Ovary (tissue), 10 donors: ENCODE measurements at places on chromosomes 5 and 9. TPM values are rescaled to one million over a fixed set of nuclear protein-coding genes. Genes with fewer than 3 reads are reported as not detected.

- H3K36me3 ChIP-seq: no peaks in the 10 kb centered on the region
- H3K27me3 ChIP-seq: no peaks in the 10 kb centered on the region
- H3K27ac ChIP-seq: no peak overlapping the region
- H3K4me1 ChIP-seq: no peaks in the 10 kb centered on the region
These were observed 135.4 kb downstream of the ISL1 start for GRCh38 chr5:51518607-51519006.

DNA sequence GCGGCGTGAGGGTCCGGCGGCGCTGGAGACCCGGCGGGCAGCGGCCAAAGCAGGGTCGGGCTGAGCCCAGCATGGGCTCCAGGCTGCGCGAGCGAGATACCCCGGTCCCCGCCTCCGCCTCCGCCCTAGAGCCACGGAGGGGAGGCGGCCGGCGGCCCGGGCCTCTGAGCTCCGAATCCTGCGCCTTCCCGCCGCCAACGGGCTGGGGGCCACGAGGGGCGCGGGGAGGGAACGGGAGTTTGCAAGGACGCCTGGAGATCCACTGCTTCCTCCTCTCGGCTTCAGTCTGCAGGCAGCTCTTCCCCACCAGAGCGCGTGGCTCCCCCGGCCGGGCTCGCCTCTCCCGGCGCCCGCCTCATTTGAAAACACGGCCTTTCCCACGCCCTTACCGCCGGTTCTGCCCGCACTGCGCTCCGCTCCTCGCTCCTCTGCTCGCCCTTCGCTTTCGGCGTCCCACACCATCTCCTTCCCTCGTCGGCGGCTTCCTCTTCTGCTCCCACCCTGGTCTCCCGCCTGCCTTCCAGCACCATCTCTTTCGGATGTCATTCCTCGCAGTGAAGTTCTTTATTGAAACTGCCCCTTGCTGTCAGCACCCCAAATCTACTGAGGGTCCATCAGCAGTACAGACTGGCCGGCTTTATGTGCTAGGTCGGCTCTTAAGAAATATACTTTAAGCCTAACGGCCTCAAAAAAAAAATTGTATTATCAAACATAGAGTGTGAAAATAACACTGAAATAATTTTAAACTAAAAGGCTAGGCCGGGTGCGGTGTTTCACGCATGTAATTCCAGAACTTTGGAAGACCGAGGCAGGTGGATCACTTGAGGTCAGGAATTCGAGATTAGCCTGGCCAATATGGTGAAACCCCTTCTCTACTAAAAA, 105.0 kb upstream of the FAM120A start:
- peak overlapping the region; percentile 38 for H3K4me3 ChIP-seq
- no peak for DNase-seq

- H3K4me1 ChIP-seq: no peaks in the 10 kb centered on the region
- H3K27me3 ChIP-seq: no peaks in the 10 kb centered on the region
- DNase-seq: no peak
These were observed 49.9 kb downstream of the GDNF start for GRCh38 chr5:37789991-37790390.

GRCh38 chr9:114400772-114401171, 13.0 kb upstream of the AKNA start:
- no peak overlapping the region for H3K4me3 ChIP-seq
- no peak overlapping the region for H3K27ac ChIP-seq
- no peaks in the 10 kb centered on the region for H3K27me3 ChIP-seq
- H3K4me1 ChIP-seq: peaks cover 8% of the 10 kb centered on the region

GRCh38 chr5:20486826-20487225, 498.8 kb upstream of the CDH18 start:
- H3K4me3 ChIP-seq: no peak overlapping the region
- H3K4me1 ChIP-seq: no peaks in the 10 kb centered on the region
- no peaks in the 10 kb centered on the region for H3K36me3 ChIP-seq
- no peak overlapping the region for H3K27ac ChIP-seq

DNA sequence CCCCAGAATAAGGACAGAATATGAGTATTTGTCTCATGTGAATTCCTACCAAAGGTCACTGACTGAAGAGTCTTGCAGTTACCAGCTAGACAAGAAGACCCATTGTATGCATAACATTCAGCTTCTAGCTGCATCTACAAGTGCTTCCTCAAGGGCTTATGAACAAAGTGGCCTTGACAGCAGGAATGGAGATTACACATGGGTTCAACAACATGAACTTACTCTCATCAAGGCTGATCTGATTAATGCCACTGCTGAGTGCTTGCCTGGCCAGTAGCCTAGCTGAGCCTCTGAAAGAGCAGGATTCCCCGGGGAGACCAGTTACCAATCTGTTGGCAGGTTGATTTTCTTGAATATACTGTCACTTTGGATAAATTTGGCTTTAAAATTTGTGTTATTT, 76.7 kb upstream of the CHD1 start:
- H3K4me1 ChIP-seq: no peaks in the 10 kb centered on the region
- H3K4me3 ChIP-seq: no peak overlapping the region
- H3K27ac ChIP-seq: no peak overlapping the region
- DNase-seq: no peak
- no peaks in the 10 kb centered on the region for H3K27me3 ChIP-seq
- no peaks in the 10 kb centered on the region for H3K36me3 ChIP-seq

GPR150 gene
- polyA plus RNA-seq: 0.28 TPM
